ENCODE measurements at places on chromosomes 7 and 10. TPM values are rescaled to one million over a fixed set of nuclear protein-coding genes. Genes with fewer than 3 reads are reported as not detected.

DNA sequence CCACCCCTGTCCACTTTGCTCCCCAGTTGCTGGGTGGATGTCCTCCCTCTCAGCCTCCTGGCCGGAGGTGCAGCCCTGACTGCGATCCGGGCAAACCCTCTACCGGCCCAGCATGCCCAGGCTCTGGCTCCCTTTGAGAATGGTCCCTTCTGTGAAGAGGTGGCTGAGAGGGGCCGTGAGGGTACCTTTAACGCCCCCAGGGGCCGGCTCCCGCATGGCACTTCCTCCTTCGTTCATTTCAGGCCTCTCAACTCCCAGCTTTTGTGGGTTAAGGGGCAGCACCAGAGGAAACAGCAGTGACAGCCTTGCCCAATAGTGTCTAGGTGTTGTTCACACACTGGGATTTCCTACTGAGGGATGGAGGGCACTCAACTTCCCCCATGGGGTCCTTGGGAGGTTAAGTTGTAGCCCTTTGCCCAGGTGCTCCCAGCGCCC lies 33.2 kb upstream of the HABP2 start:
- peaks cover 13% of the 10 kb centered on the region for H3K27me3 ChIP-seq
- peaks cover 4% of the 10 kb centered on the region for H3K4me1 ChIP-seq
- no peak overlapping the region for H3K4me3 ChIP-seq
- no peaks in the 10 kb centered on the region for H3K36me3 ChIP-seq
- no peak for DNase-seq

Gene PNLIPRP2
- not detected for total RNA-seq

Gene FRMD4A
- total RNA-seq = 0.31 TPM

DNA sequence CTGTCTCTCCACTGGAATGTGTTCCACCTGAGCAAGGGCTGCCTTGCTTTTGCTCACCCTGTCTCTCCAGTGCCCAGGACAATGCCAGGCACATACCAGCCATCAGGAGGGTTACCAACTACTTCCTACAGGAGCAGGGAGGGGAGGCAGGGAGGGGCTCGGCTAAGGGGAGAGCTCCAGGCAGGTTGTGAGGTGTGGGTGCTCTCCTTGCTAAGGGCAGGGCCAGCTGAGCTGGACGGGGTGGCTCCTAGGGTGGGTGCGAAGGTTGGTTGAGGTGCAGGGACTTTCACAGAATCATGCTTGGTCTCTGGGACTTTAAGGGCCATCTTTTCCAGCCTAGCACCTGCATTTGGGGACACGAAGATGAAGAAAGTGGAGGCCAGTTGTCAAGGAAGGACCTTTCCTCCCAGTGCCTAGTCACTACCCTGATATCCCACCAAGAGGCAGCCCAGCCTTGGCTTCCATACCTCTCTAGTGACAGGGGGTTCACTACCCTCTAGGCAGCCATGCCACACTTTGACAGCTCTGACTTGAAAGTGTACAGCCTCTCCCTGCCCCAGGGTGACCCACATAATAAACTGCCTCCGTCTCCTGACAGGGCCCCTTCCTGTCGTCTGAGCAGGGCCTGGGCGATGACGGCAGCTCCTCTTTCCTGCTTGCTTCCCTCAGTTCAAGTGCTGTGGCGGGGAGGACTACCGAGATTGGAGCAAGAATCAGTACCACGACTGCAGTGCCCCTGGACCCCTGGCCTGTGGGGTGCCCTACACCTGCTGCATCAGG lies 46.5 kb downstream of the TSPAN15 start:
- no peak for DNase-seq
- no peaks in the 10 kb centered on the region for H3K36me3 ChIP-seq
- H3K27me3 ChIP-seq = no peaks in the 10 kb centered on the region
- no peaks in the 10 kb centered on the region for H3K4me1 ChIP-seq
- no peak overlapping the region for H3K27ac ChIP-seq

- DNase-seq = no peak
- peaks cover under 1% of the 10 kb centered on the region for H3K27me3 ChIP-seq
- H3K27ac ChIP-seq = no peak overlapping the region
- H3K36me3 ChIP-seq = peaks cover 3% of the 10 kb centered on the region
- H3K4me1 ChIP-seq = peaks cover 7% of the 10 kb centered on the region
Measured at GRCh38 chr7:43384616-43385308, 198.1 kb upstream of the STK17A start.

Gene CPA5
- total RNA-seq = 1.3 TPM

Gene CPXM2
- not detected for total RNA-seq

GRCh38 chr7:122136078-122136477 lies 8.0 kb downstream of the AASS start:
- no peak overlapping the region for H3K27ac ChIP-seq
- no peak overlapping the region for H3K4me3 ChIP-seq
- H3K27me3 ChIP-seq = peaks cover 12% of the 10 kb centered on the region
- DNase-seq = no peak
- no peaks in the 10 kb centered on the region for H3K4me1 ChIP-seq
- H3K36me3 ChIP-seq = no peaks in the 10 kb centered on the region

Gene PRSS1
- not detected for total RNA-seq

DNA sequence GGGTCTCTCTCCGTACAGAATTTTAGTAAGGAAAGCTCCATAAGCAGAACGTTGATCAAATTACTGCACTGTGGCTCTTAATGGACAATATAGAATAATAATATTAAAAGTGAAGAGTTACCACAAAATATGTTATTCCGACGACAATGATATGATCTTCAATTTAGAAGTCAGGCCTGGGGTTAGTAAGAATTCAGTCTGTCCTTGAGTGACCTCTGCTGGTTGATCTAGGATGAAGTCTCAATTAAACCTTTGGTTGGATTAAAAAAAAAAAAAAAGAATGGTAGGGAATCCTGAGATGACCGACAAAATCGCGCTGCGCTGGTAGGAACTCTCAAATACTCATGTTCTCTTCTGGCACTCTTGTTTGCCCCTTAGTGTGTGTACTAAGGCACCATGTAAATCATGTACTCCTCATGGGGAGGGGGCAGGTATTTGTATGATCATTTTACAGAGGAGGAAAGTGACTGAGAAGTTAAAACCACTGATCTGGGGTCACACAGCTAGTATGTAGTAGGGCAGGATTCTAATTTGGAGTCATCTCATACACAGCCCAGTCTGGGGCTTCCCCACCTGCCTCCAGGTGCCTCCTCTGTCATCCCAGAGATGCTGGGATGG lies 161.3 kb upstream of the NPVF start:
- H3K4me3 ChIP-seq = no peak overlapping the region
- peaks cover 20% of the 10 kb centered on the region for H3K27me3 ChIP-seq
- no peaks in the 10 kb centered on the region for H3K36me3 ChIP-seq
- H3K4me1 ChIP-seq = no peaks in the 10 kb centered on the region

Measured in activated T-helper 1 cell treated with anti-CD3 and anti-CD28 coated beads, Interleukin-12 subunit alpha, Interleukin-12 subunit beta, Interleukin-2, Interleukin-4 antibody, amounts not matched to agents 30 ng/mL and 10 ng/mL and 1 ng/mL, durations not matched to agents 14 hours and 24 hours and 36 hours (primary cell).